ENCODE measurements at places on chromosomes 5 and 9.

DNA sequence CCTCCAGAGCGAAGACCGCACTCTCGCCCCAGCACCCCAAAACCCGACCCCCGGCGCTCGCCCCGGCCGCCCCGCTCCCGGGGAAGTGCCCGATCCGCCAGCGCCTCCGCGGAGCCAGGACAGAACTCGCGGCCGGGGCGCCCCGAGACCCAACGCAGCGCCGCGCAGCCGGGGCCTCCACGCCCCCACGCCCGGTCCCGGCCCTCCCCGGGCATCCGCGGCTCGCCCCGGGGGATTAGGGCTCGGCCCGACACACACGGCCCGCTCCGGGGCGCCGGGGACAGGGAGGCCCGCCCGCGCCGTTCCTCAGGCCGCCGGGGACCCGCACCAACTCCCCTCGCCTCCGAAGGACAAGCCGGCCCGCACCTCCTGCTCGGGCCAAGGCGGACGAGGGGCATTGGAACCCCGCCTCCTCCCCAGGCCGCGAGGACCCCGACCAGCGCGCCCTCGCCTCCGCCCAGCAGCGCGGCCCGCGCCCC, 544 bp downstream of the FNBP1 start:
- no peak for DNase-seq

DNA sequence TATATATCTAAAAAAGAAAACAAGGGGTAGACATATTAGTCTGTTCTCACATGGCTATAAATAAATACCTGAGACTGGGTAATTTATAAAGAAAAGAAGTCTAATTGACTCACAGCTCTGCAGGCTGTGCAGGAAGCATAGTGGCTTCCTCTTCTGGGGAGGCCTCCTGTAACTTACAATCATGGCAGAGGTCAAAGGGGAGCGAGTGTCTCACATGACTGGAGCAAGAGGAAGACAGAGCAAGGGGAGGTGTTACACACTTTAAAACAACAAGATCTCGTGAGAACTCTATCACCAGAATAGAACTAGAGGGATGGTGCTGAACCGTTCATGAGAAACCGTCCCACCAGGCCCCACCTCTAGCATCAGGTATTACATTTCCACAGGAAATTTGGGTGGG, 616.8 kb downstream of the TLE4 start:
- DNase-seq, result no peak

- DNase-seq, result peak; percentile 55
Measured at GRCh38 chr5:167573370-167574127, 717.9 kb upstream of the WWC1 start.

- DNase-seq, result no peak
Measured at GRCh38 chr5:16674750-16675149, 58.0 kb upstream of the RETREG1 start.

DNA sequence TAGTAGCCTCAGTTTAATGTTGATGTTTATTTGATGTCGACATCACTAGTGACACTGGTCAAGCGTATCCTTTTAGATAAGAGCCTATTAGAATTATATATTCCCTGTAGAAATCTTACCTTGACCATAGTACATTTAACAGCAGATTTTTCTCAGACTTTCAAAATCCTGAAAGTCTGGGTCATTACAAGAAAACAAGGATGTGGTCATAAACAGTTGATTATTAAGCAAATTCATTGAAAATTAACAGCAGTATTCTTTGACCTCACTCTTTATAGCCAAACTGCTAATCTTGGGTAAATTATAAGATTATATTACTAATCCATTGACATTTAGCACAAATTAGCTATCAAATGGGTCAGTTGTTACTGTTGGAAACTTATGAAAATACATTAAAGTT, 83.4 kb downstream of the GHR start:
- no peak for DNase-seq

- no peak for DNase-seq
Measured at GRCh38 chr9:108703429-108703828, 152.4 kb downstream of the ACTL7B start.

- DNase-seq, result no peak
Measured at GRCh38 chr5:152274224-152274623, 130.9 kb downstream of the NMUR2 start.

- no peak for DNase-seq
Measured at GRCh38 chr9:15744196-15744595, 191.4 kb downstream of the CCDC171 start.

- no peak for DNase-seq
Measured at GRCh38 chr5:54590824-54591223, 73.3 kb downstream of the SNX18 start.

Measured in right lung (tissue), 10 donors.